ENCODE measurements at places on chromosomes 6 and 20. TPM values are rescaled to one million over a fixed set of nuclear protein-coding genes. Genes with fewer than 3 reads are reported as not detected.

Gene GINS1
- 28.9 TPM for total RNA-seq

Gene ZSCAN9
- total RNA-seq, result 1.6 TPM

Gene TPD52L1
- not detected for total RNA-seq

Gene CD40
- 1.5 TPM for total RNA-seq

Gene KCNQ5
- 3.9 TPM for total RNA-seq

Gene PPP1R18
- total RNA-seq, result 272 TPM

Gene MACROD2
- total RNA-seq, result not detected

Data from activated CD4-positive, alpha-beta T cell treated with anti-CD3 and anti-CD28 coated beads, Interleukin-2, amount 10 ng/mL, durations not matched to agents 7 days and 5 days (primary cell).